Upper lobe of right lung (tissue), 1 donor: ENCODE measurements at places on chromosomes 3 and 15. TPM values are rescaled to one million over a fixed set of nuclear protein-coding genes. Genes with fewer than 3 reads are reported as not detected.

SYNPR gene
- not detected for total RNA-seq

DNA sequence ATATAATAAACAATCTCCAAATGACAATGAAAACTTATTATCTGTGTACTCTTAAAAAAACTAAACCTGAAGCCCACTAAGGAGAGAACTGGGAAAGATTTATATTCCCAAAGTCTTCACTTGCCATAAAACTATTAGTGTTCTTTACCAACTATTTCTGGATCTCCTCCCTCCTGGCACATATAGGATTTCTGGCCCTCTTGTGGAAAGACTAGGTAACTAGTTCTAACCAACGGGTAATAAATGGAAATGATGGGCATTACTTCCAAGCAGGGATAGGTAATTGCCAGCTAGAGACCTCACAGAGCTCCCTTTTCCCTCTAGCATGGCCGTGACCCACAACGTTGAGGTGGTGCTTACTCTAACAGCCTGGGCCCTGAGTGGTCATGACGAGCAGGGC lies 110.1 kb downstream of the DNAH12 start:
- DNase-seq = no peak
- no peak overlapping the region for H3K27ac ChIP-seq
- no peak overlapping the region for H3K4me3 ChIP-seq
- H3K27me3 ChIP-seq = peaks cover 4% of the 10 kb centered on the region
- H3K36me3 ChIP-seq = no peaks in the 10 kb centered on the region

DNA sequence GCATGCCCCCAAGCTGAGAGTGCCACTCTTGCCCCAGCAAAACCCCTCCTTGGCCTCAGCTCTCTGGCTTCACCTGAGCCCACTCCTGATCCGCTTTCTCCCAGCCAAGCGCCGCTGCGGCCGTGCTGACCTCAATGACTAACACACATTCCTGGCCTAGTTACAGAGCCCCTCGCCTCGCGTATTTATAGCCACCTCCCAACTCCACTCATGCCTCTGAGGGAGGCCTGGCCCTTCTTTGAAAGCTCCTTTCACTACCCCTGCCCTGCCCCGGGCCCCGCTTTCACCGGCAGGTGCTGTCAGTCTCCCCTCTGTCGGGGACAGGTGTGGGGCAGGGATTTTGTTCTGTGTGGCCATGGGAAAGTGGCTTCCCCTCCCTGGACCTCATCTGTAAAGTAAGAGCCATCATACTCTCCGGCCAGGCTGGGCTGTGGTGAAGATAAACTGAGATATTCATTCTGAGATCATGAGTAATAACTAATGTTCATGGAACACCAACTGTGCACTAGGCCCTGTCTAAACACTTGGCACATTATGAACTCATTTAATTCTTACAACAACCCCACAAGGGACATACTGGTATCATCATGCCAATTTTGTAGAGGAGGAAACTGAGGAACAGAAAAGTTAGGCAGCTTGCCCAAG lies 13.2 kb upstream of the ATP2B2 start:
- peak; percentile 51 for DNase-seq
- no peaks in the 10 kb centered on the region for H3K36me3 ChIP-seq
- H3K4me3 ChIP-seq = no peak overlapping the region
- no peak overlapping the region for H3K27ac ChIP-seq

- peaks cover 15% of the 10 kb centered on the region for H3K4me1 ChIP-seq
- H3K27me3 ChIP-seq = no peaks in the 10 kb centered on the region
- H3K27ac ChIP-seq = peak overlapping the region; percentile 55
- H3K4me3 ChIP-seq = no peak overlapping the region
- peaks cover 6% of the 10 kb centered on the region for H3K36me3 ChIP-seq
These were observed 10.1 kb downstream of the SLC51B start for GRCh38 chr15:65055201-65055870.

GRCh38 chr3:30702828-30703397 lies 96.5 kb downstream of the TGFBR2 start:
- no peak for DNase-seq
- H3K36me3 ChIP-seq = peaks cover 9% of the 10 kb centered on the region
- H3K4me1 ChIP-seq = no peaks in the 10 kb centered on the region

DNA sequence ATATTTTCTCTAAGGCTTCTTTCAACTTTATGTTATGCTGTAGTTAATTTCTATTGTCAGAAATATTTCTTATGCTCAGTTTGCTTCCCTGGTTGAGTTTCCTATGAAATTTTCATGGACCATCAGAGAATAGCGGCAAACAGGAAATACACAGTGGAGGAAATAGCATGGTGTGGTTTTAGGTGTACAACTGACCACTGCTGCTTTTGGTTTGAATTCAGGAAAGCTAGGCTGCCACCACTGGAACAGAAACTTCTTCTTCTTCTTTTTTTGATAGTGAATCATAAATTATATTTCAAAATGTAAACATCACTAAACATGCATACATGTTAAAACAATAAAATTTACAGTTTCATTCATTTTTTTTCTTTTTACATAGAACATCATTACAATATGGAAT lies 316.6 kb upstream of the TGFBR2 start:
- no peak for DNase-seq
- no peaks in the 10 kb centered on the region for H3K27me3 ChIP-seq
- H3K36me3 ChIP-seq = no peaks in the 10 kb centered on the region
- H3K4me3 ChIP-seq = no peak overlapping the region
- peaks cover 28% of the 10 kb centered on the region for H3K4me1 ChIP-seq
- H3K27ac ChIP-seq = no peak overlapping the region

DNA sequence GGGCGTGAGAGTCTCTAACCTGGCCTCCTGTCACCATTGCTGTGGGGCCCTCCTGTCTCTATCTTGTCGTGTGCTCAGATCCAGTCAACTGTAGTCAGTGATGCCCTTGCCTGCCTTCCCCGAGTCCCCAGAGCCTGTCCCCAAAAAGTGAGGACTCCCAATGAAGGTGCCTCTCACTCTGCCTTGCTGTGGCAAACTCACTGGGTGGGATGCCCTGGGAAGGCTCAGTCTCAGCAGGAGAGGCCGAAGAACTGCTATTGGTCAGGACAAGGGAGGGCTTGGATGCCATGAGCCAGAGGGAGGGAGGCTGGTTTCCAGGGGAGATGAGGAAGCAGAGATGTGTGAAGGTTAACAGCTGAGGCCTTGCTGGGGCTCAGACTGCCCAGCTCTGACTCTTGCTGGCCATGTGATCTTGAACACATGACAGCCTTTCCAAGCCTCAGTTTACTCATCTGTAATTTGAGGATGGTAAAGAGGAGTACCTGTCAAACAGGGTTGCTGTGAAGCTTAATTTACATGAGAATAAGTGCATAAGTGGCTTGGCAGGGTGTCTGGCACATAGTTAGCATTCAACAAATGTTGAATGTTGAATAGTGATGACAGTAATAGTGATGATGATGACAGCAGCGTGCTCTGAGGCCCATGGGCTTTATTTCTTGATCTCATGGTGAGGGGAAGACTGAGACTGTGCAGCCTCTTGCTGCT lies 8.2 kb downstream of the KY start:
- H3K4me1 ChIP-seq = no peaks in the 10 kb centered on the region
- no peaks in the 10 kb centered on the region for H3K36me3 ChIP-seq
- H3K27me3 ChIP-seq = no peaks in the 10 kb centered on the region
- no peak for DNase-seq
- no peak overlapping the region for H3K4me3 ChIP-seq

GRCh38 chr15:80418892-80419537 lies 14.8 kb downstream of the ARNT2 start:
- H3K4me3 ChIP-seq = no peak overlapping the region
- no peaks in the 10 kb centered on the region for H3K36me3 ChIP-seq
- DNase-seq = no peak
